Stimulated activated CD8-positive, alpha-beta memory T cell treated with anti-CD3 and anti-CD28 coated beads, Interleukin-15, amount 100 ng/mL, for 4 hours (primary cell): ENCODE measurements at places on chromosomes 4 and X.

DNA sequence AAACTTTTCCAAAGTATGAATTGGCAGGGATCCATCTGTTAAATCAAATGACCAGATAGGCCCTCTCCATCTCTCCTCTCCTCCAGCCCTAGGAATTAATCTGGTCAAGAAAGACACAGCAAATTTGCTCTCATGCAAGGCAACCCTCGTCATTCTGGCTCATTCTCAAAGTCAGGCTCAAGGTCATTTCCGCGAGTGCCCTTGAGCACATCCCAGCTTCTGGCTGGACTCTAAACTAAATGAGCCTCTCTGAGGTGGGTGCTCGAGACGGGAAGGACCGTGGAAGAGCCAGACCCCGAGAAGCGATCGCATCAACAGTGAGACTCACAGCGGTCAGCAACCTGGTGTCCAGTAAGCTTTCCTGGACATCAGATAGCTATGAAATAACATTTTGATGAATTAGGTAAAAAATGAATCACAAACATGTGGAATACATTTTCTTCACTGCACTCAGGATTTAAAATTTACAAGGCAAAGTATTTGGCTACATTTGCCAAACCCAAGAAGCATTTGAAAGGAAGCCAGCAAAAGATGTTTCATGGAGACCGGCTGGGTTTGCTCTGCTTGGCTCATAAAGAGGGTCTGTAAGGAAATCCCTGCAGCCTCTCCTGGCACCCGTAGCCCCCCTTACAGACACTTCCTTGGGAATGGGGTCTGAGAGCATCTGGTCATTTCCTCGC lies 121.0 kb downstream of the ENPP6 start:
- DNase-seq, result no peak

DNA sequence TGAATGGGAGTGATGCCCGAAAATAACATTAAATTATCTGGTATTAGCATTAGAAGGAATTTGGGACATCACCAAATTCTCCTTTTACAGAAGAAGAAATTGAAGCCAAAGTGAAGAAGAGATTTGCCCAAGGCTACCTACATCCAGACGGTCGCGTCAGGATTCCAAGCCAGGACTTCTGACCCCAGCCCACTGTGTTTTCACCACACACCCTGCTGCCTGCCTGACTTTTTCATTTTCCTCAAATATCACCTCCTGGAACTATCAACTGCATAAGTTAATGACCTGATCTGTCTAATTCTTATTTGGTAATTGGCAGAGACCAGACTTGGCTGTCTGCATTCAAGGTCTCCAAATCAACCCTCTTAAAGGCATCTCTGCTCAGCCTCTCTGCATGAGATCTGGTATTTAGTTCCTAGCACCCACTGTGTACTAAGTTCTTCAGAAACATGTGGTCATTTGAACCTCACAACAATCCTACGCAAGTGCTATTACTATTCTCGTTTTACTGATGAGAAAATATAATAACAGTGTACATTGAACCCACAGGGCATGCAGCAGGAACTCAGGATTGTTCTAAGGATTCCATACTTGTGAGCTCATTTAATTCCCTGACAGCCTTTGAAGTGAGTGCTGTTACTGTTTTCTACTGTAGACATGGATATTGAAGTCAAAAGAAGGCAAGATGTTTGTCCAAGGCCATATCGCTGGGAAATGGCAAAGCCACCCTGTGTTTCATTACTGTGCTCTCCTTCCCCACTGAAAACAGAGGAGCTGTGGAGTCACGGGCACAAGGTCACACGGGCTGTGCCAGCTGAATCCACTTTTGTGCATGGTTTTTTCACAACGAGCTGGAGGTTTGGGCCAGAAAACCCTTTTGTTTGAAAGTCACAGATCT lies 195.2 kb upstream of the C1QTNF7 start:
- DNase-seq, result no peak

GRCh38 chr4:3684546-3684945 lies 81.6 kb upstream of the ADRA2C start:
- no peak for DNase-seq

- DNase-seq, result no peak
These were observed 131.3 kb upstream of the AP1S2 start for GRCh38 chrX:15985937-15986336.

DNA sequence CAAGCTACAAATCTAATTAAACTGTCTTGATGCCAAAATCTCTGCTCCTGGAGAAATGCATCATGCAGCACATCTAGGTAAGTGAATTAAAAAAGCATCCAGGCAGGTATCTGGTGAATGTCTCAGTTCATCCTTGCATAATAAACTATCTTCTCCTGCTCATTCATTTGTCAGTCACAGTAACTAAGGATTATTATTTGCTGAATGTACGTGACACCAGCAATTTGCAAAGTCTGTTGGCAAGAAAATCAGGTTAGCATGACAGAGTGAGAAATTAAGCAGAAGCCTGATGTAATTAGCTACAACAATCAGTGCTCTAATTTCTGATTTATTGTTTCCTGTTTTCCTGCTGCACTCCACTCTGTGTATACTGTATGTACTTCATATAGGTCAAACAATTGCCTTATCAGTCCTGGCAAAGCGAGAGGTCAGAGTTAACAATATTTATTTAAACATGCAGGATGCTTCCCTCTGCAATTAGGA lies 213.6 kb downstream of the FBXO8 start:
- DNase-seq, result no peak

DNA sequence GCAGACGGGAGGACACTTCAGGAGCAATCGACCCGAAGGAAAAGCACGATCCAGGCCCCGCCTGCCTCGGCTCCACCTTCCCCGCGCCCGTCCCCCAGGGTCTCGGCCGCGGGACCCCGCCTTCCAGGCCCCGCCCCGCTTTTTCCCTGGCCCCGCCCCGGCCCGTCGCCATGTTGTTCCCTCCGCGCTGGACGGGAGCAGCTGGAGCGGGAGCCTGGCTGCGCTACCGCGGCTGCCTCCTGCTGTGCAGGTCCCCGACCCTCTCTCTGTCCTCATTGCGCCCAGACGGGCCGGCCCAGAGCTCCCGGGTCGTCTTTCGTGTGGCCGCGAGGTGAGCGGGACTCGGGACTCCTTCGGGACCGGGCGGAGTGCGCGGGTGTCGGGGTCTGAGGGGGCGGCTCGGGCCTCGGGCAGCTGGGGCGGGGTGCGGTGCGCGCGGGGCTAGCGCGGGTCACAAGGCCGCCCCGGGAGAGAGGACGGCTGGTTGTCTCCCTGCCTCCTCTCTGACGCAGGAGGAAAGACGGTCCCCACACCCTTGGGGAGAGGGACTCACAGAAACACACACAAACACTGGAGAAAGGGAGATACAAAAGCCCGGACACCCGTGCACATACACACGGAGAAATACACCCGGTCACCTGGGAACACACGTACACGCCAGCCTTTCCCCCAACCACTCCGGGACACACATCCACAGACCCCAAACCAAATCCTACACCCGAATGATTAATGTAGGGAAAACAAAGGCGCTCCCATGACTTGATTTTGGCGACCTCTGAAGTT lies at the start of gene RAB9A:
Gene RAB9A (plus strand): TSS at position 171 of the 783 bp plus-strand sequence. CDS start 19,619 bp downstream, outside the sequence.
- DNase-seq, result peak; percentile 68

- no peak for DNase-seq
These were observed 23.6 kb upstream of the HGFAC start for GRCh38 chr4:3418029-3418762.

GRCh38 chrX:41720125-41720779 lies 3.7 kb upstream of the GPR82 start:
- peak; percentile 35 for DNase-seq

DNA sequence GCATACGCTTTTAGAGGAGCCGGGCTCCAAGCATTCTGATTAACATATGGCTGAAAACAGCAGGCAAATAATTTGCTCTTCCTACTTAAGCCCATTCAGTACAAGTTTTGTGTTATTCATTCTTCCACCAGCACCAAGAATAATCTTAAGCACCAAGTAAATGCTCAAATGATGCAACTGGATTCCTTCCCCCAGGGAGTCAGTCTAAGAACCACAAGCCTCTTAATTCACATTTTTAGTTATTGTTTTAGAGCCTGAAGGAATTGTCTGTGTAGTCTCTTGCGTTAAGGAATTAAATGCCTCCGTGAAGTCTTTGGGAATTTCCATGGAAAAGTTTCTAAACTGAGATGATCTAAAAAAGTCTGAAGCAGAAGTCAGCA lies 61.5 kb upstream of the MAGEB2 start:
- DNase-seq, result no peak
